ENCODE measurements at places on chromosomes 6 and 20. TPM values are rescaled to one million over a fixed set of nuclear protein-coding genes. Genes with fewer than 3 reads are reported as not detected.

The CRISP2 gene
- total RNA-seq = not detected

The SMPDL3A gene
- total RNA-seq = 19.6 TPM

DNA sequence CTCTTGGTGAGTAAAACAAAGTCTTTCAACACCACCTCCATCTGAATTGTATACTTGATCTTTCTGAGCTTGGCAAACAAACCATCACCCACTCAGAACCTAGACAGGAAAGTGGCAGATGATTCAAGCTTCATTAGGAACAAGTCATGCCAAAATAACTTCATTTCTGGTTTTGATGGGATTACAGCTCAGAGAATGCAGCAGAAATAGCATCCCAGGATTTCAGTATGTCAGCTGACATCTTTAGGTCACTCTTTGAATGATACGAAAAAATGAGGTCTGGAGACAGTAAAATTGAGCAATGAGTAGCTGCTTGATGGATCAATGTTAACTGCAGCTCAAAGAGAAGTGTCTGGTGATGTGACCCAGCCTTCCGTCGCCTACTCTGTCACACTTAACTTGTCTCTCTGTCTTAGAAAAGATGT is 92.4 kb downstream of the GJA10 start:
- no peak for DNase-seq

The PI3 gene
- total RNA-seq = not detected

- no peak for DNase-seq
These were observed 41.4 kb upstream of the MYL9 start for GRCh38 chr20:36499723-36500501.

GRCh38 chr20:24738981-24739633 is 210.0 kb upstream of the CST7 start:
- DNase-seq = peak; percentile 3

The SLC32A1 gene
- not detected for total RNA-seq

DNA sequence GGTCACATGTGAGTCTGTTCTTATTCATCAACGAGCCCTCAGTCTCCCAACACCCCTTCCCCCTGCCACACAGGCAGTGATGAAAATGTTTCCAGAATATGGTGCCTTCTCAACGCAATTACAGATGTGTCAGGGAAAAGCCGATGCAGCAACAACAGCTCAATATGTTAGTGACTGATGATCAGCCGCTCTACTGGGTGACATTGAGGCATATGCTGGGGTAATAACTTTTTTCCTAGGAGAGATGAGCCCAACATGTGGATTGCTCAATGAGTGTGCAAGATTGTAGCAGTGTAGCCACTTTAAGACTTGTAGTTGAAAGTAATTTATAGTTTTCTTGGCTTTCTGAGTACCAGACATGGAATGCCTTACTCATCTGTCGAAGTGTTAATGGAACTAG is 49.4 kb downstream of the DTD1 start:
- DNase-seq = no peak

DNA sequence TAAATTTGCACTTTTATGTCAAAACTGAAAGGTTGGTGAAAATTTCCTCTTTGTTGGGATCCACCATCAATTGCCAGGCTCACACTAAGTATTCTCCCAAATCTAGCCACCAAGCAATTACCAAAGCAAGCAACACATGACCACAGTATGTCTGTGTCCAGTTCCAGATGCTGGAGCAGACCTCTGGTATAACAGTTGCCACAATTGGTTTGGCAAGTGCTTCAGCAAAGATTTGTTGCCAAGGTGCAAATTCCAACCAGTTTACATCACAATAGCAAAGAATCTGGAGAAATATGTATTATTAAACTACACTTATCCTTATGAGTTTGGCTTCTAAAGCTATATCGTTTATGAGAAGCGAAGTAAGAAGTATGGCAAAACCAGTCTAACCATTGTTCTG is 6.4 kb downstream of the GTF2H5 start:
- peak; percentile 99 for DNase-seq

DNA sequence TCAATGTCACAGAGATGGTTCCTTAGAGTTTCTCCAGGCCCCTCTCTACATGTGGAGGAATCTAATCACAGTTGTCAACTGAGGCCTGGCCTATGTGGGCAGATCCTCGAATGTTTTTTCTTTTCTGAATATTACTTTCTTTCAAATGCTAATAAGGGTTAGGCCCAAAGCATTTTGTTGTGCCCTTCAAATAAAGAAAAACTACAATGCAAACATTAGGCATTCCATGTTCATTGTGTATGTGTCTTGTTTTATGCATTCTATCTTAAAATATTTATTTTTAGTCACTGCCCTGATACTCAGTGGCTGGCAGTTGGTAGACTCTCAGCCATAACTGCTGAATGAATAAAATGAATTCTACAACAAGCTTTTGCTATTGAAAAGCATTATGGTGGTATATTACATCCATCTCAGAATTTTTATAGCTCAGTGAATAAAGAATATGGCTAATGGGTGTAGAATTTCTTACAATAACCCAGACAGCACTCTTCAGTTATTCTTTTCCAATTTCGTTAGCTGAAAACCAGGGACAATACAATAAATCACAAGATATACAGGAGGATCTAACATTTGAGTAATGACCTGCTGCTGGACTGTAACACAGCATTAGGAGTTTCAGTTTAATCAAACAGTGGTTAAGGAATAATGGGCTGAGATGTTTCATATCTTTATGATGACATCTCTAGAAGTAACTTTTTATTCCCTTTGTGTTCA is 28.3 kb downstream of the RGS17 start:
- no peak for DNase-seq

The HS3ST5 gene
- 0.09 TPM for total RNA-seq

The PRND gene
- not detected for total RNA-seq

The ADAM33 gene
- 145 TPM for total RNA-seq

DNA sequence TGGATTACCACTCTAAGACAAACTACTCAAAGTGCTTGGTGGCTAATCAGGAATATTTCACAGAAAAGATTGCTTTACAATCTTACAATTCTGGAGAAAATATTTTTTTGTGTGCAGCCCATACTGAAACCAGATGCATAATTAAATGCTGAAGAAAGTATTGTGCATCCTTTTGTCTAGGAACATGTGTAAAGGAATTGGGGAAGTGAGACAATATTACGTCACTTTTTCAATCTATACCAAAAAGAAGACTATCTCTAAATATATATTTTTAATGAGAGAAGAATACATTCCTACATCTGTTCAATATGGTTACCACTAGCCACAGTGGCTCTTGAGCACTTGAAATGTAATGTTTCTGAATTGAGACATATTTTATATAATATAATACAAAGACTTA is 992.5 kb upstream of the ADGRB3 start:
- no peak for DNase-seq

GRCh38 chr20:24769878-24770627 is 179.0 kb upstream of the CST7 start:
- DNase-seq = no peak

- DNase-seq = no peak
These were observed 293.0 kb upstream of the PRDM1 start for GRCh38 chr6:105793130-105793529.

DNA sequence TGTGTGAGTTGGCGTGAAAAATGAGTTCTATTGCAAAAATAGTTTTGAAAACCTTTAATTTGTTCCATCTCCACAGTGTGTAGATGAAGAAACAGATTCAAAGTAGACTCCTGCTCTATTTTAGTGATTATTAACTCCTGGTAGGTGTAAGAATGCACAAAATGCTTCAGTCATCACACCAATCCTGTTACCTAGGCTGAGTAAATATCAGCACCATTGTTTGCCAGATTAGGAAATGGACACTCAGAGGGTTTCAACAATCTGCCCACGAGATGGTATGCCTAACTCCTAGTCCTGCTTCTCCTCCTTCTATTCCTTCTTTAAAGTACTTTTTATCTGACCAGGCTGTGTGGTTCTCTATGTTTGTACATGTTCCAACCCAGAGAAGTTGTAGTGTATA is 108.9 kb upstream of the AHI1 start:
- DNase-seq = no peak

The TPX2 gene
- total RNA-seq = 6.2 TPM

The TFAP2A gene
- total RNA-seq = not detected

The PCSK2 gene
- total RNA-seq = not detected

DNA sequence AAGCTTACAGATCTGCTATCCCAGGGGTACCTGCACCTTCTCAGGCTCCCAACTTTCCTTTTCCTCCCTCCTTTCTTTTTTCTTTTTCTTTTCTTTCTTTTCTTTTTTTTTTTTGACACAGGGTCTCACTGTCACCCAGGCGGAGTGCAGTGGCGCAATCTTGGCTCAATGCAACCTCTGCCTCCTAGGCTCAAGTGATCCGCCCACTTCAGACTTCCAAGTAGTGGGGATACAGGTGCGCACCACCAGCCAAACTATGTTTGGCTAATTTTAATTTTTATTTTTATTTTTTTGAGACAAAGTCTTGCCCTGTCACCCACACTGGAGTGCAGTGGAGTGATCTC is 36.0 kb downstream of the PIM1 start:
- no peak for DNase-seq

The RAD21L1 gene
- total RNA-seq = not detected

- no peak for DNase-seq
These were observed 18.4 kb downstream of the TP53RK start for GRCh38 chr20:46670585-46671584.

- no peak for DNase-seq
These were observed 24.7 kb upstream of the BLCAP start for GRCh38 chr20:37552415-37552814.

The MMP24 gene
- total RNA-seq = 0.16 TPM

GRCh38 chr20:50100552-50100951 is 12.4 kb downstream of the UBE2V1 start:
- DNase-seq = no peak

The PKHD1 gene
- not detected for total RNA-seq

The TDRD6 gene
- total RNA-seq = 1.8 TPM

GRCh38 chr6:100721256-100721655 is 159.9 kb downstream of the ASCC3 start:
- no peak for DNase-seq

The OR2H1 gene
- not detected for total RNA-seq

The TSHZ2 gene
- total RNA-seq = 6.9 TPM

- DNase-seq = no peak
These were observed 108.4 kb downstream of the KLHL32 start for GRCh38 chr6:97032955-97033354.

DNA sequence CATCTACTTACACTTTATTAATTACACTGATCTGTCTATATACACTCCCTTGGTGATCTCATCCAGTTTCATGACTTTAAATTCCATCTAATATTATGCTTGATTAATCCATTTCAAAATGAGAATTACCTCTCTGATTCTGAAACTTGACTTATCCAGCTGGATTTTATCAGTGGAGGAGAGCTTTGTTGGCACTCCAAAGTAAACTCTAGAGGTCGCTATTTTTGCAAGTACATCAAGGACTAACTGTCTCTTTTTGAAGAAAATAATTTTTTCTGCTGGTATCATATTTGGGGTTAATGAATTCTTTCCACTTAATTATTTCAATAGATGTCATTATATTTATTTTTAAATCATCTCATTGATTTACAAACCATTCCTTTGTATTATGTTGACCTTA is 630.3 kb upstream of the MAN1A1 start:
- peak; percentile 17 for DNase-seq

The PGBD1 gene
- 7.7 TPM for total RNA-seq

DNA sequence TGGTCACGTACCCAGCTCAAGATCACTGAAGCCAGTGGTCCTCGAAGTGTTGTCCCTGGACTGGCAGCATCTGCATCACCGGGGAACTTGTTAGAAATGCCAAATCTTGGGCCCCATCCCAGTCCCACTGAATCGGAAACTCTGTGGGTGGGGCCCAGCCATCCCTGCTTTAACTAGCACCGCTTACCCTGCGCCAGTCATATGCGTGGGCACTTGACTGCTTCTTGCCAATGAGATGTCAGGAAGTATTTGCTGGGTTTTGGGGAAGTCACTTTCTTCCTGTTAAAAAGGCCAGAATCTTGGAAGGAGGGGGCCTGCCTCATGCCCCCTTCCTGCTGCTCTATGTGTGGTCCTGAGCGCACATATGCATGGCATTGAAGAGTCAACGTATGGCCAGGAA is 11.7 kb upstream of the SULF2 start:
- DNase-seq = no peak

- DNase-seq = no peak
These were observed 495.7 kb upstream of the JARID2 start for GRCh38 chr6:14750059-14750661.
